ENCODE measurements at places on chromosomes 2 and 18. TPM values are rescaled to one million over a fixed set of nuclear protein-coding genes. Genes with fewer than 3 reads are reported as not detected.

GRCh38 chr2:70991742-70992141, 2.9 kb downstream of the TEX261 start:
- peaks cover 4% of the 10 kb centered on the region for H3K36me3 ChIP-seq
- no peak overlapping the region for H3K27ac ChIP-seq
- H3K4me1 ChIP-seq: peaks cover 15% of the 10 kb centered on the region
- H3K4me3 ChIP-seq: no peak overlapping the region
- DNase-seq: no peak

- no peak for DNase-seq
- peaks cover 19% of the 10 kb centered on the region for H3K4me1 ChIP-seq
- no peaks in the 10 kb centered on the region for H3K36me3 ChIP-seq
- H3K27me3 ChIP-seq: no peaks in the 10 kb centered on the region
- no peak overlapping the region for H3K4me3 ChIP-seq
Measured at GRCh38 chr2:36361396-36361795, 5.8 kb downstream of the CRIM1 start.

GRCh38 chr2:102060792-102061191, 69.0 kb downstream of the IL1R2 start:
- H3K4me3 ChIP-seq: no peak overlapping the region
- peaks cover 78% of the 10 kb centered on the region for H3K4me1 ChIP-seq
- H3K36me3 ChIP-seq: no peaks in the 10 kb centered on the region
- H3K27ac ChIP-seq: peak overlapping the region; percentile 92
- no peak for DNase-seq

GRCh38 chr2:127536707-127537541, 1.4 kb downstream of the MYO7B start:
- H3K27ac ChIP-seq: no peak overlapping the region
- H3K4me1 ChIP-seq: no peaks in the 10 kb centered on the region
- DNase-seq: no peak
- H3K36me3 ChIP-seq: no peaks in the 10 kb centered on the region
- H3K4me3 ChIP-seq: no peak overlapping the region
- H3K27me3 ChIP-seq: no peaks in the 10 kb centered on the region

GRCh38 chr2:64626146-64626809, 27.4 kb downstream of the SERTAD2 start:
- DNase-seq: no peak
- H3K27ac ChIP-seq: no peak overlapping the region
- H3K27me3 ChIP-seq: no peaks in the 10 kb centered on the region
- no peak overlapping the region for H3K4me3 ChIP-seq

GRCh38 chr2:45804987-45805755, 153.7 kb downstream of the PRKCE start:
- no peaks in the 10 kb centered on the region for H3K27me3 ChIP-seq
- no peaks in the 10 kb centered on the region for H3K4me1 ChIP-seq
- no peak for DNase-seq
- H3K27ac ChIP-seq: no peak overlapping the region

GRCh38 chr2:10497797-10498251, 49.7 kb upstream of the ODC1 start:
- H3K27ac ChIP-seq: no peak overlapping the region
- no peaks in the 10 kb centered on the region for H3K36me3 ChIP-seq
- no peak for DNase-seq
- no peaks in the 10 kb centered on the region for H3K27me3 ChIP-seq

DNA sequence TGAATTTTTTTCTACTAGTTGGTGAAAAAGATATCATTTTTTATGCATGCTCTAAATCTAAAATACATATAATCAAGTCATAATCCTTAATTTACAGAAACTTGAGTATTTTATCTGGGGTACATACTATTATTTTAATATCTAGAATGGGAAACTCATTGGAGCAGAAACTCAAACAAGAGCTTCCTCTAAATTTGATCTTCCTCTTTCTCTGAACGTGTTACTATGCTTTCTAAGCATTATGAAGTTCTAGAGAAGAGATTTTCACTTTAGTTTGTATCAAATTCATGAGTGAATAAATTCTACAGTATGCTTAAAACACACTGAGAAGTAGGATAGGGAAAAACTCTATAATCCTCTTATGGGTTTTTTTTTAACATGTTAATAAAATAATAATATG, 20.6 kb upstream of the SLC38A11 start:
- H3K36me3 ChIP-seq: no peaks in the 10 kb centered on the region
- H3K27me3 ChIP-seq: no peaks in the 10 kb centered on the region
- H3K4me1 ChIP-seq: no peaks in the 10 kb centered on the region
- H3K4me3 ChIP-seq: no peak overlapping the region
- no peak for DNase-seq

DNA sequence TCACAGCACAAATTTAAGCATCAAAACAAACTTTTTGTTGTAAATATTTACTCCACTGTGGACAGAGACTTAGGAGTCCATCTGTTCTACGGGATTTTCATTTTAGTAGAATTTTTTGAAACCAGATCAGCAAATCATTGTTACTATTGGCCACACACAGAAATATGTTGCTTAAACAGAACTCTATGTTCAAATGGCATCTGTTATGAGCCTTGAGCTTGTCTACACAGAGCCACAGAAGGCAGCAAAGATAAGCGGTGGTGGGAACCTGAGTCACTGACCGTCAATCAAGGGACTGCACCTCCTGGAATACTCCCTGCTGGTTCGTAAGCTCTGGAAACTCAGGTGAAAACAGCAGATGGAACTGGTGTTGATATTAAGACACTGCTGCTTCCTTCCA, 156.8 kb downstream of the TMEM200C start:
- no peak for DNase-seq
- no peaks in the 10 kb centered on the region for H3K36me3 ChIP-seq
- no peaks in the 10 kb centered on the region for H3K4me1 ChIP-seq
- no peaks in the 10 kb centered on the region for H3K27me3 ChIP-seq
- H3K27ac ChIP-seq: no peak overlapping the region

GRCh38 chr2:175929850-175930249, 72.2 kb downstream of the LNPK start:
- H3K27me3 ChIP-seq: no peaks in the 10 kb centered on the region
- no peak for DNase-seq
- H3K4me3 ChIP-seq: no peak overlapping the region

- DNase-seq: peak; percentile 75
- H3K4me1 ChIP-seq: no peaks in the 10 kb centered on the region
Measured at GRCh38 chr2:20291106-20291564, 59.5 kb downstream of the PUM2 start.

GRCh38 chr2:42585779-42586178, 17.3 kb downstream of the MTA3 start:
- DNase-seq: no peak
- H3K4me3 ChIP-seq: no peak overlapping the region
- no peaks in the 10 kb centered on the region for H3K27me3 ChIP-seq
- H3K4me1 ChIP-seq: no peaks in the 10 kb centered on the region
- no peak overlapping the region for H3K27ac ChIP-seq

DNA sequence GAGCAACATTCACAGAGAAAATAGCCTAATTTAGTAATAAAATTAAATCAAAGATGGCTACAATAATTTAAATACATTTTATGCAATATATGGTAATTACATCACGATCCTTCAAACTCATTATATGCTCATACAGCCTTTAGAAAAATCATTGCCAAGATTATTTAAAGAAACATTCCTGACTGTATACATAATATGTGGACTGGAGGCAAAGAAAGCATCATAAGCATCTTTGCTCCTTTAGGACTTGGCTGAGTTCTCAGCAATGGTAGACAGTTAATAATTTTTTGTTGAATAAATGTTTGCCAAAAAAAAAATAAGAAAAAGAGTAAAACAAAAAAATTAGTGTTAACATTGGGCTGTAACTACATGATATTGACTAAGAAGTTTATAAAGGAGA, 26.9 kb downstream of the NCKAP5 start:
- H3K27ac ChIP-seq: no peak overlapping the region
- no peaks in the 10 kb centered on the region for H3K36me3 ChIP-seq
- no peak for DNase-seq
- H3K27me3 ChIP-seq: no peaks in the 10 kb centered on the region

DNA sequence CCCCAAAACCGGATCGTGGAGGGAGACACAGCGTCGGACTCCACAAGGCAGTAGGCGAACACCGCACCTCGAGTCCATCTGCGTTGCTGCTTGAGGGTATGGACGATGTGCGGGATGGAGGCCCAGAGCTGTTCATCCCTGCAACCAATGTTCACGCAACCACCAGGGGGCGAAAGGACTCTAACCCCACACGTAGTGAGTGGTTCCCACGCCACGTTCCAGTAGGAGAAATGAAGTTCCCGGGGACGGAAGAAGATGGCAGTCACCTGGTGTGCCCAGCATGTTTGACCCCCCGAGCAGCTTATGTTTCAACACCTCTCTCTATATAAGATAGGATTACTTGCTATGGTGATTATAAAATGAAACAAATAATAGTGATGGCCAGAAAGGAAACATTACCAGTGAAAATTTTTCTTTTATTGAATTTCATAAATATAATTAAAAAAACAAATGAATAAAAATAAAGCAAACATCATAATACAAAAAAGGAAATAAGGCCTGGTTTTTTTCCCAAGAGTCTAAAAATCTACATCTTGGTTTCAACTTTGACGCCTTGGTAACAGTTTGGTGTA, 184.3 kb downstream of the SH3BP4 start:
- peak; percentile 94 for DNase-seq
- no peaks in the 10 kb centered on the region for H3K36me3 ChIP-seq
- H3K4me1 ChIP-seq: no peaks in the 10 kb centered on the region
- H3K4me3 ChIP-seq: no peak overlapping the region
- no peaks in the 10 kb centered on the region for H3K27me3 ChIP-seq

DNA sequence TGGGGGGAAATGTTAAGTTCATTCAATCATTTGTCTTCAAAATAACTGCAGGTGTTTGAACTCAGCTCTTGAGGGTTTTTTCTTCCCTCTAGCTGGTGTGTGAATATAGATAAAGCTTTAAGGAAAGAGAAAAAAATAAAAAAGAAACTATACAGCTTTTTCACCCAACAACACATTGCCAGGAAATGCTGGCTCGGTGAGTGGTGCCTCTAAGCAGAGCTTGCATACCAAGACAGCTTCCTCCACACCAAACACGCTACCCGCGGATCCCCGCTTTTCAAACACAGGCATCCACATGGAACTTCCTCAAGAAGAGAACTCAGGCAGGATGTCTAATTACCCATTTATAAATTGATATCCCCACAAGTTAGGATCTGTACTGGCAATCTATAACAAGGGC, 69.8 kb upstream of the TANK start:
- H3K36me3 ChIP-seq: no peaks in the 10 kb centered on the region
- no peak overlapping the region for H3K27ac ChIP-seq
- H3K4me3 ChIP-seq: no peak overlapping the region
- DNase-seq: peak; percentile 18

- H3K27me3 ChIP-seq: no peaks in the 10 kb centered on the region
- no peak for DNase-seq
- peaks cover 4% of the 10 kb centered on the region for H3K4me1 ChIP-seq
- H3K36me3 ChIP-seq: no peaks in the 10 kb centered on the region
Measured at GRCh38 chr18:77250501-77250925, 865 bp downstream of the GALR1 start.

- DNase-seq: no peak
- H3K27me3 ChIP-seq: no peaks in the 10 kb centered on the region
- no peak overlapping the region for H3K4me3 ChIP-seq
- no peaks in the 10 kb centered on the region for H3K4me1 ChIP-seq
- no peaks in the 10 kb centered on the region for H3K36me3 ChIP-seq
Measured at GRCh38 chr2:96423828-96424227, 81.3 kb downstream of the NEURL3 start.

DNA sequence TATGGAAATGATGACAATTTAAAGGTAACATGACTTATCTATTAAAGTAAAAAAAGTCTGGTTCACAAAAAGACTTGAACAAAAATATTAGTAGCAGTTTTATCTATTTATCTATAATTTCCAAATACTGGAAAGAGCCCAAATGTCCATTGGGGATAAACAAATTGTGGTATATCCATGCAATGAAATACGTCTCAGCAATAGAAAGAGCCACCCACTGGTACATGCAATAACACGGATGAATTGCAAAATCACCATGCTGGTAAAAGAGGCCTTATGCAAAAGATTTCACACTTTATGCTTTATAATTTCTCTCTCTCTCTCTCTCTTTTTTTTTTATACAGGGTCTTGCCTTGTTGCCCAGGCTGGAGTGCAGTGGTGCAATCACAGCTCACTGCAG, 91.4 kb upstream of the ASAP2 start:
- DNase-seq: no peak
- H3K4me1 ChIP-seq: no peaks in the 10 kb centered on the region
- H3K36me3 ChIP-seq: no peaks in the 10 kb centered on the region
- H3K27me3 ChIP-seq: no peaks in the 10 kb centered on the region
- H3K4me3 ChIP-seq: no peak overlapping the region

GRCh38 chr2:60472663-60473289, 80.7 kb downstream of the BCL11A start:
- no peak overlapping the region for H3K27ac ChIP-seq
- no peaks in the 10 kb centered on the region for H3K4me1 ChIP-seq
- no peak overlapping the region for H3K4me3 ChIP-seq
- no peak for DNase-seq

GRCh38 chr18:37476182-37476581, 89.4 kb downstream of the CELF4 start:
- DNase-seq: peak; percentile 49
- no peaks in the 10 kb centered on the region for H3K4me1 ChIP-seq
- no peaks in the 10 kb centered on the region for H3K36me3 ChIP-seq

- no peak overlapping the region for H3K27ac ChIP-seq
- DNase-seq: no peak
- H3K4me1 ChIP-seq: no peaks in the 10 kb centered on the region
Measured at GRCh38 chr2:65662654-65663432, 230.4 kb upstream of the SPRED2 start.

- peaks cover 18% of the 10 kb centered on the region for H3K4me1 ChIP-seq
- no peaks in the 10 kb centered on the region for H3K36me3 ChIP-seq
- peak overlapping the region; percentile 96 for H3K27ac ChIP-seq
Measured at GRCh38 chr2:200810252-200810997, 1.3 kb upstream of the BZW1 start.

GRCh38 chr2:9206991-9207640, 504 bp downstream of the ASAP2 start:
- DNase-seq: peak; percentile 51
- H3K36me3 ChIP-seq: no peaks in the 10 kb centered on the region

GRCh38 chr2:71934595-71935261, 212.9 kb downstream of the CYP26B1 start:
- H3K4me3 ChIP-seq: no peak overlapping the region
- no peaks in the 10 kb centered on the region for H3K27me3 ChIP-seq
- no peak overlapping the region for H3K27ac ChIP-seq
- H3K4me1 ChIP-seq: no peaks in the 10 kb centered on the region
- no peaks in the 10 kb centered on the region for H3K36me3 ChIP-seq

The LONRF2 gene
- polyA plus RNA-seq: 6.5 TPM

The CDH20 gene
- 0.88 TPM for polyA plus RNA-seq

The DSC3 gene
- 2.0 TPM for polyA plus RNA-seq

The AMER3 gene
- 0.99 TPM for polyA plus RNA-seq

The UGT1A4 gene
- 0.25 TPM for polyA plus RNA-seq

The POTEC gene
- 10.8 TPM for polyA plus RNA-seq

The TGFA gene
- polyA plus RNA-seq: 5.1 TPM

The KIF1A gene
- polyA plus RNA-seq: 33.5 TPM

The REV1 gene
- 34.9 TPM for polyA plus RNA-seq

The RAX gene
- polyA plus RNA-seq: not detected

The ALPP gene
- not detected for polyA plus RNA-seq

The GKN2 gene
- not detected for polyA plus RNA-seq
